Cardiac septum (tissue), 1 donor: ENCODE measurements at places on chromosomes 3 and 15. TPM values are rescaled to one million over a fixed set of nuclear protein-coding genes. Genes with fewer than 3 reads are reported as not detected.

Gene LSAMP
- 0.48 TPM for total RNA-seq

DNA sequence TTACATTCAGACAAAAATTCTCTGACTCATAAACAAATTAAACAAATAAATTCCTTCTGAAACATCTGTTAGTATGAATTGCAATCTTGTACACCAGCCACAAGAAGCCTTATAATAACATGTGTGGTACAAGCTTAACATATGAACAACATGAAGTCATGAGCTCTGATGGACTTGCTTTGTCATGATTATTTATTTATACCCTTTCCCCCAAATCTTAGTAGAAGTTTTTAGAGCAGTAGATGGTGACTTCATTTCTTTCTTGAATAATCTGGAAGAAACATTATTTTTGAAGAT, 633.4 kb downstream of the EPHA3 start:
- DNase-seq, result no peak

GRCh38 chr3:122803977-122804376, 9.1 kb downstream of the SLC49A4 start:
- DNase-seq, result no peak

DNA sequence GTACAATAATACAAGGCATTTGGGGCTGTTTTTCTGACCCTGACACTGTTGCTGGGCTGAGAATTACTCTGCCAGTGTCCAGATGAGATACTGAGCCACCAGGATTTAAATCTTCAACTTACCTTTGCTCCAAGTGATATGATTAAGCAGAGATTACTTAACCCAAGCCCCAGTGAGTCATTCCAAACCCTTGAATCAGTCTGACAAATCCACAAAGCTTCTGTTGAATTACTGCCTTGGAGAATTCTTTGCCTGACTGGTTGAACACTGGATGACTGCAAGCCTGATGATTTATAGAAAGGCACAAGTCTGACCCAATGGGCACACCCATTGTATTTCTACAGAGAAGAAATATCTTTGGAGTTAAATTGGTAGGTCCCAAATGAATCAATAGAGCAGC, 88.2 kb upstream of the TSC22D2 start:
- DNase-seq, result no peak

DNA sequence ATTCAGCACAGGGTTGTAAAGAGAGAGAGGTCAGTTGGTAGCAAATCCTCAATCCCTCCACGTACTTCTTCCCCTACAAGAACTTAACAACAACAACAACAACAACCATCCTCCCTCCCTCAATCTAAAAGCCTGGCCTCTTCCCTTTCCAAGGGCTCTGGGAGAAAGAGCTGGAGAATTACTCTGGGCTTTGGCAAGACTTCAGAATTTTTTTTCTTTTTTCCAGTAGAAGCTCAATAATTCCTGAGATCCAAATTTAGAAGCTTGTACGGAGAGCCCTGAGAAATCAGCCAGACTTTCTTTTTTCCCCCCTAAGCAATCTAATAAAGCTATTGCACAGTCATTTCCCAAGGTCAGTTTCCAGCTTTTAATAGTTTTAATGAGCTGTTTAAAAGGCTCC, 95.8 kb upstream of the CACNA2D3 start:
- DNase-seq, result no peak

- no peak for DNase-seq
Measured at GRCh38 chr3:129775870-129776269, 117.6 kb downstream of the TMCC1 start.

DNA sequence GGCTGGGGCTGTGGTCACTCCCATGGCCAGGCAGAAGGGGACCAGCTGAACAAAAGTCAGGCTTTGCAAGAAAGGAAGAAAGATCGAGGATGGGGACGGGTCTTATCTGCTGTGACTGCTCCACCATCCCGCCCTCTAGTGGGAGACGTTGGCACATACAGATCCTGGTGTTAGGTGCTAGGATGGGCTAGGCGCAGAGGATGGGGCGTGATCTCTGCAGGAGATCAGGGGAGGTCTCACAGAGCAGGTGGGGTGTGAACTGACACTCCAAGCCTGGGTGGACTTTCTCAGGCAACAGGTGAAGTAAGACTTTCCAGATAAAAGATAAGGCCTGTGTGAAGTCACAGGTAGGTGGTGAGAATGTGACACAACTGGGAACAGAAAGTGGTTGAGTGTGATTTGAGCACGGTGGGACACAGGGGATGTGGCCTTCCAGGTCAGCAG, 141.9 kb upstream of the SMAD3 start:
- DNase-seq, result peak; percentile 66

- DNase-seq, result no peak
Measured at GRCh38 chr15:73273181-73274002, 95.4 kb downstream of the HCN4 start.
